ENCODE measurements at places on chromosomes 4 and X.

DNA sequence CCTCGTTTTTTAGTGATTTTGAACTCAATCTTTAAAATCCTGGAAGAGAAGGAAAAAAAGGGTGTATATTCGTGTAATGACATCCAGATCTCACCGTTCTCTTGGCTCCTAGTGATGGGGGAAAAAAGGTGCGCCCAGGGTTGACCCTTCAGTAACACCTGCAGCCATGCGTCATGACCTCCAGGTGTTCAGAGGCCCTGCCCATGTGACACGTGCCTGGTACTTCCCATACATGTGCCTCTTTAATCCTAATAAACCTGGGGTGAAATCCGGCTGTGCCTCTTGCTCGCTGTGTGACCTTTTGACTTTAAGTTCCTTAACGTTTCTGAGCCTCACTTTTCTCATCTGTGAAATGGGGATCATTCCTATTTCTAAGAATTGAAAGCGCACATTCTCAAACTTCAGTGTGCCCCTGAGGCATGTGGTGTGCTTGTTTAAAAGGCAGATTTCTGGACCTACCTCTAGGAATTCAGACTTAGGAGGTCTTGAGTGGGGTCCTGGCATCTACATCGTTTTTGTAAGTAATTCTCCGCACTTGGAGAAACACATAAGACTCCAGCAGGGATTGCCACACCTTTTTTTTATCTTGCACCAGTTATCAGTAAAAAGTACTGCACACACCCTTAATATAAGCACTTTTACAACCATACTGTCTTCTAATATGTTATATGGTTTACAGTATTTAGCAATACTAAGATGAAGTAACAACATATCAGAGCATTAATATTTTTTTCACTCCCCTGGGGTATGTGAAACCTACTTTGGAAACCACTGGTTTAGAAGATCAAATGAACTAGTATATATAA, 90.1 kb downstream of the RELL1 start:
- no peak for DNase-seq
- H3K27me3 ChIP-seq = no peaks in the 10 kb centered on the region
- no peak overlapping the region for H3K27ac ChIP-seq

- no peaks in the 10 kb centered on the region for H3K27me3 ChIP-seq
- no peaks in the 10 kb centered on the region for H3K36me3 ChIP-seq
- no peak overlapping the region for H3K27ac ChIP-seq
- H3K4me3 ChIP-seq = no peak overlapping the region
- H3K4me1 ChIP-seq = no peaks in the 10 kb centered on the region
Measured at GRCh38 chr4:105679186-105679585, 29.3 kb downstream of the INTS12 start.

- H3K27ac ChIP-seq = no peak overlapping the region
- no peaks in the 10 kb centered on the region for H3K27me3 ChIP-seq
- no peak for DNase-seq
Measured at GRCh38 chr4:81314897-81315470, 100.0 kb upstream of the PRKG2 start.

DNA sequence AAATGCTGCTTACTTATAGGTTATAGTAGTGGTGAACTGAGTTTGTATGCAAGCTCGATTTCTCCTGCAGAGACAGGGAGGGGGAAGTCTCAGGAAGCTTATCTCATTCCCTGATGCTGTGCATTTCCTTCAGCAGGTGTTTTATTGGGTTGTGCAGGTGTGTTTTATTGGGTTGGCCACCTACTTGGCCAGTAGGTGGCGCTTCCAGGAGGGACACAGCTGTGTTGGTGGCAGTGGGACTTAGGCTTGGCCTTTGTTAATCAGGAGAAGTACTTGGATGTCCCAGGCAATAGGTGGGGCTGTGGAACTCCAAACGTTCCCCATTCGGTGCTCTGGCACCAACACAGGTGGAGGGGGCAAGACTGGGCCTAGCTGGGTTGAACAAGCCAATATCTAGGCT, 196.0 kb upstream of the DCAF8L1 start:
- no peak overlapping the region for H3K4me3 ChIP-seq
- H3K27ac ChIP-seq = no peak overlapping the region
- DNase-seq = no peak

DNA sequence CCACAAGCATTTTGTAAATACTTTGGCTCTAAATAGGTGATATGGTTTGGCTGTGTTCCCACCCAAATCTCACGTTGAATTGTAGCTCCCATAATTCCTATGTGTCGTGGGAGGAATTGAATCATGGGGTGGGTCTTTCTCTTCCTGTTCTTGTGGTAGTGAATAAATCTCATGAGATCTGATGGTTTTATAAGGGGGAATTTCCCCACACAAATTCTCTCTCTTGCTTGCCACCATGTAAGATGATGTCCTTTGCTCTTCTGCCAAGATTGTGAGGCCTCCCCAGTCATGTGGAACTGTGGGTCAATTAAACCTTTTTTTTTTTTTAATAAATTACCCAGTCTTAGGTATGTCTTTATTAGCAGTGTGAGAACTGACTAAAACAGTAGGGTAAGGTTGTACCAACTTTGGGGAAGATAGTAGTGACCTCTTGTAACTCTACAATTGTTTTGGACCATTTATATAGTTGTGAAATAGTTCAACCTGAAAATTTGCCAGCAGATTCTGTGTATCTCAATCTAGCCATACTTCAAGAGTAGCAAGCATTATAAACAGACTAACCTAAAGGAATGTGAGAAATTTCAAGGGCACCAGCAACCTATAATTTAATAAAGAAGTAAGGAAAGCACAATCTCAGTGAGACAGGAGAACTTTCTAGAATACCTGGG, 727.8 kb downstream of the GRID2 start:
- no peak for DNase-seq
- H3K4me1 ChIP-seq = no peaks in the 10 kb centered on the region
- H3K36me3 ChIP-seq = no peaks in the 10 kb centered on the region
- H3K27me3 ChIP-seq = no peaks in the 10 kb centered on the region
- H3K4me3 ChIP-seq = no peak overlapping the region

GRCh38 chr4:156021298-156021697, 67.6 kb upstream of the CTSO start:
- no peak for DNase-seq
- H3K4me1 ChIP-seq = no peaks in the 10 kb centered on the region
- no peaks in the 10 kb centered on the region for H3K27me3 ChIP-seq
- no peaks in the 10 kb centered on the region for H3K36me3 ChIP-seq

GRCh38 chrX:19343085-19343534, 617 bp upstream of the PDHA1 start:
- no peaks in the 10 kb centered on the region for H3K36me3 ChIP-seq
- no peak for DNase-seq
- no peaks in the 10 kb centered on the region for H3K27me3 ChIP-seq
- peak overlapping the region; percentile 14 for H3K4me3 ChIP-seq
- no peaks in the 10 kb centered on the region for H3K4me1 ChIP-seq

DNA sequence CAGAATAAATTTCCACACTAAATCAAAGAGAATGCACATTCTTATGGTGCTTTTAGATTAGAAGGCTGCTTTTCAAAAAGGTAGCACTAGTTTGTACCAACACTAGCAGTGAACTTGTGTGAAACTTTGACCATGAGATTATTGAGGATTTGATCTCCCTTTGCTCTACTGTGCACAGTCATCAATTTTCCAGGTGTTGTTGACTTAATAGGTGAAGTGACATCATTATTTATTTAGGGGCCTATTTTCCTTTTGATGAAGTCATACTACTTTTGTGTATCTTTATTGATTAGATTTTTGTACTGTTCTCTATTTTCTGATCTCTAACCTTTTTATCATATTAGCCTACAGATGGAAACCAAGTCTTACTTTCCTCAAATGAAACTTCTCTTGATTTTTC, 507.9 kb upstream of the LCORL start:
- no peak overlapping the region for H3K27ac ChIP-seq
- no peak for DNase-seq
- no peaks in the 10 kb centered on the region for H3K27me3 ChIP-seq
- H3K4me1 ChIP-seq = no peaks in the 10 kb centered on the region

- H3K4me1 ChIP-seq = no peaks in the 10 kb centered on the region
- DNase-seq = no peak
- no peak overlapping the region for H3K27ac ChIP-seq
- no peaks in the 10 kb centered on the region for H3K27me3 ChIP-seq
- no peak overlapping the region for H3K4me3 ChIP-seq
Measured at GRCh38 chr4:176383273-176384077, 63.7 kb downstream of the SPCS3 start.

DNA sequence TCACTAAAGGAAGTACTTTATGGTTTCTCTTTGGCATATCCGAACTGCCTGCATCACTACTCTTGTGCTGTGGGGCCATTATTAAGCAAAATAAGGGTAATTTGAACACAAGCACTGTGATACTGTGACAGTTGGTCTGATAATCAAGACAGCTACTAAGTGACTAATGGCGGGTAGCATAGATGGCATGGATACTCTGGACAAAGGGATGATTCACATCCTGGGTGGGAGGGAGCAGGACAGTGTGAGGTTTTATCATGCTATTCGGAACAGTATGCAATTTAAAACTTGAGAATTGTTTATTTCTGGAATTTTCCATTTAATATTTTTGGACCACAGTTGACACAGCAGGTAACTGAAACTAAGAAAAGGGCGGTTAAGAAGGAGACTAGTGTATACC, 52.6 kb upstream of the CITED1 start:
- DNase-seq = no peak
- no peak overlapping the region for H3K27ac ChIP-seq
- H3K4me3 ChIP-seq = no peak overlapping the region
- H3K27me3 ChIP-seq = no peaks in the 10 kb centered on the region
- no peaks in the 10 kb centered on the region for H3K4me1 ChIP-seq

DNA sequence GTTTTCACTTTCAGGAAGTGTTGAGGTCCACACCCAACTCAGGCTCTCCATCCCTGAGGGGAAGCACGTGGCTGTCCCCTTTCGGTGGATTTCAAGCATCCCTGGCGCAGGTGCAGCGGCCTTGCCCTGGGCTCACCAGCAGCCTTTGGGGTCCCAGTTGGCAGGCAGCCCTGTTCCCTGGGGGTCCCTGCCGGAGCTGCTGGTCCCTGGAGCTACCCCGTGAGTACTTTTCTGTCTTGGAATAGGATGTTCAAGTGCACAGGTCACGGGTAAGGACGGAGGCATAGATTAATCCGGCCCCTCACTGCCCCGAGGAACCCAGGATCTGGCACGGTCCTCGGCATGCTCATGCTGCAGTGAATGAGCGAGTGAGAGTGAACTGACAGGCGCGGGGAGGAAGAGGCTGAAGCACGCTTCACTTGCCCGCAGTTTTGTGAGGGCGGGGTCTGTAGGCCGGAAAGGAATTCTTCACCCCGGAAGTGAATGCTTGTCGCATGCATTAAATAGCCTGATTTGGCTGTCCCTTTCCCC, 117.2 kb upstream of the FAT1 start:
- H3K4me1 ChIP-seq = no peaks in the 10 kb centered on the region
- DNase-seq = no peak
- H3K27ac ChIP-seq = no peak overlapping the region
- H3K27me3 ChIP-seq = no peaks in the 10 kb centered on the region

GRCh38 chr4:25755911-25756310, 100.3 kb downstream of the SLC34A2 start:
- H3K4me3 ChIP-seq = no peak overlapping the region
- H3K27ac ChIP-seq = no peak overlapping the region
- H3K4me1 ChIP-seq = no peaks in the 10 kb centered on the region
- no peaks in the 10 kb centered on the region for H3K27me3 ChIP-seq
- H3K36me3 ChIP-seq = no peaks in the 10 kb centered on the region

DNA sequence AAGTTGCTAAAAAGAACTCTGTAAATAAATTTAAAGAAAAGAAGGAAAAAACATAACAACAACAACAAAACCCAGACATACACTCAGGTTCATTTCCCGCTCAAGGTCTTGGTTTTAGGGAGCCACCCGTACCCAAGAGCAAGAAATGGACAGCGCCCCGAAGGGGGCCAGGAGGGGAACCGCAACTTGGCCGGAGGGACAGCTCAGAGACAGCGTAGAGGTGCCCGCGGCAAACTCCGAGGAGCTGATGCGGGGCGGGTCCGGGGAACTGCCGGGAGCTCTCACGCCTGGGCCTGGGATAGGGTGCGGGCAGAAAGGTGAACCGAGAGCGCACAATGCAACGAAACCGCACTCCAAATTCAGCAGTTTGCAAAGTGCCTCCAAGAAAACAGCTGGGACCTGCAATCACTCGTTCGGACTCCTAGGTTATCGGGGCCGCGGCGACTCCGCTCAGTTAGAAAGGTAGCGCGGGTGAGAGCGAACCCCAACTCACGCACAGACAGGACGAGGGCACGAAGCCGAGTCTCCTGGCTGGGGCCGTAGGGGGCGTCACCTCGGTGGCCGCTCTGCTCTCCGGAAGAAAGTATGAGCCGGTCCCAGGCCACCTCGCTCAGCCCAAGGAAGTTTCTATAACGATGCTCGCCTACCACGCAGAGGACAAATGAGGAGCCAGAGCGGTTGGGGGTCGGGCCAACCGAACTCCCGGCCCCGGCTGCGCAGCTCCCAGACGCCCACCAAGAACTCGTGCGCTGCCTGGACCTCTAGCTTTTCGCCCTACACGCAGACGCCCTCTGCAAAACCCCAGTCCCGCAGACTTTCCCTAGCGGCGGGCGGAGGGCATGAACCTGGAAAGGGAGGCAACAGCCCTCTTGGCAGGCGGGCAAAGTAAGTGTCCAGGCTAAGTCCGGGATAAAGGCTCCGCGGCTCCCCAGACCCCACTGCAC, 1.4 kb downstream of the NDNF start:
- no peak for DNase-seq
- no peaks in the 10 kb centered on the region for H3K27me3 ChIP-seq
- no peaks in the 10 kb centered on the region for H3K36me3 ChIP-seq
- peak overlapping the region; percentile 41 for H3K4me3 ChIP-seq

DNA sequence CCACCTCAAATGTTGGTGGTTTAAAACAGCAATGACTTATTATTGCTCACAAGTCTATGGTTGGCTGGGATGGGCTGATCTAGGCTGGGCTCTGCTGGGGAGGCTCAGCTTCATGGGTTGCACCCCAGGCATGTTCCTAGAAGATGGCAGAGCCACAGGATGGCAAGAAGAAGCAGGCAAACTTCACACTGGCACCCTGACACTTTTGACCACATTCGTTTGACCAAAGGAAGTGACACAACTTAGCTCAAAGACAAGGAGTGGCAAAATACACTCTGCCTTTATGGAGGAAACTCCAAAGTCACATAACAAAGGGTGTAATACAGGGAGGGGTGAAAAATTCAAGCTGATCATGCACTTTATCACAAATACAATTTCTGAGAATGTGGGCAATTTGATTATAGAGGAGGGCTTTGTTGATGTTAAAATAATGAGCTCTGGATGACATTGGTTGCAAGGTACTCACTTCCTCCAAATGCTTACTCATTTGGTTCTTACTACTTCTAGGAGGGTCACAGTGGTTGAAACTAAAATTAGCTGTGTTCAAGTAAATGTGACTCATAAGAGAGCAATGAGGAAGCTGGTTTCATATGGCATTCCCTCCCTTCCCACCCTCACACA, 249.2 kb upstream of the RPS6KA3 start:
- no peak overlapping the region for H3K27ac ChIP-seq
- H3K27me3 ChIP-seq = no peaks in the 10 kb centered on the region
- H3K4me1 ChIP-seq = no peaks in the 10 kb centered on the region
- DNase-seq = peak; percentile 4
- H3K36me3 ChIP-seq = no peaks in the 10 kb centered on the region

Data from prostate gland (tissue), 2 donors.